Pulmonary artery endothelial cell (primary cell): ENCODE measurements at places on chromosomes 13 and 19. TPM values are rescaled to one million over a fixed set of nuclear protein-coding genes. Genes with fewer than 3 reads are reported as not detected.

DNA sequence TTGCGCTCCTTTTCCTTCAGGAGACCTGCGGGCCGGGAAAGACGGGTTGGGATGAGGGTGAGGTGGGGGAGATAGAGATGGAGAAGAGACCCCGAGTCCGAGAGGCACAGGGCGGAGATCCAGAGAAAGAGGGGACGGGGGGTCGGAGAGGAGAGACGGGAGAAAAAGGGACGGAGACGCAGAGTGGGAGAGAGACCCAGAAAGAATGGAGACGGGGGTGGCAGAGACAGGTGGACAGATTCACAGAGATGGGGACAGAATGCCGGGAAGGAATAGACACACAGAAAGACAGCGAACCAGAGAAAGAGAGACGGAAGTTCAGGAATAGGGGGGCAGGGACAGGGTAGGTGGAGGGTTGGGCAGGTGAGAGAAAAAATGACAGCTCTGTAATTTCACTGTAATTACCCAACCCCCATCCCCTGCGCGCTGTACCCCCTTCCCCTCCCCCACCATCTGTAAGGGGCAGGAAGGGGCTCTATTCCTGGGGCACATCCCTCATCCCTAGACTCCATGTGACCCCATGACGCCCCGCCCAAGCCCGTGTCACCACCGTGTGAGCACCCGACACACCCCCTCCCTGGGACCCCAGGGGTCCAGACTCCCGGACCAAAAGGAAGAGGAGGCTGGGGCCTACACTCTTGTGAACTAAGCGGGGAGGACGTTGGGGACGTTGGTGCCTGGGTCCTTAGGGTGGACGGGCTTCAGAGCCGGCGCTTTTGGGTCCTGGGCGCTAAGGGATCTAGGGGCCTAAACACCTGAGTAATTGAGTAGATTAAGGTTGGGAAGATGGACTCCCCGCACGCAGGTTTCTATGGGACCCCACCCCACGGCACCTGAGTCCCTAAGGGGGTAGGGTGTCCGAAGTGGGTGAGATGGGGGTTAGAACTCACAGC lies 967 bp downstream of the DBP start:
- no peak for DNase-seq

Gene SHD
- total RNA-seq: not detected in 2 replicates

- no peak for DNase-seq
Observed at GRCh38 chr13:98842070-98842469, 89.6 kb upstream of the SLC15A1 start.

- DNase-seq: no peak
Observed at GRCh38 chr13:97348569-97349100, 85.3 kb upstream of the RAP2A start.

DNA sequence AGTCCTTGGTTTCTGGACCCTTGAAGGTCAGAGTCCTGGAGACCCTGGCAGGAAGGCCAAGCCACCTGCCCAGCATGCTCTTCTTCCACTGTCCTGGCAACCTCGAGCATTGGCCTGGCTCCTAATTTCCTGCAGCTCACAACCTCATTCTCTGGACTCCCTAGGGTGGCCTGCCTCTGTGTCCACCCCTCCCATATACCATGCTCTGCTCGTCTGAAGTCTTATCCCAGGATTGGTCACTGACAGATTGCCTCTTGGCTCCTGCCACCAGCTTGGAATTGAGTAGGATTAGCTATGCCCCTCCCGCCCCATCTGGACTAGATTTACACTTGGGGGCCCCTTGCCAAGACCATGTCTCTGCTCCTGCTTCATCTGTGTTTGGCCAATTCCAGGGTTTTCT lies 17.1 kb upstream of the WASF3 start:
- DNase-seq: no peak

Gene CEACAM6
- total RNA-seq: not detected in 2 replicates

- no peak for DNase-seq
Observed at GRCh38 chr13:31764556-31764955, 25.2 kb downstream of the RXFP2 start.
